ENCODE measurements at places on chromosomes 12 and 14.

- no peak for DNase-seq
- H3K36me3 ChIP-seq: peaks cover 12% of the 10 kb centered on the region
- H3K4me3 ChIP-seq: no peak overlapping the region
- no peaks in the 10 kb centered on the region for H3K4me1 ChIP-seq
These were observed 45.6 kb downstream of the SPTLC2 start for GRCh38 chr14:77570706-77571268.

- no peaks in the 10 kb centered on the region for H3K36me3 ChIP-seq
- H3K4me1 ChIP-seq: no peaks in the 10 kb centered on the region
- H3K4me3 ChIP-seq: no peak overlapping the region
- no peak overlapping the region for H3K27ac ChIP-seq
- H3K27me3 ChIP-seq: no peaks in the 10 kb centered on the region
These were observed 64.8 kb upstream of the BDKRB2 start for GRCh38 chr14:96139879-96140278.

DNA sequence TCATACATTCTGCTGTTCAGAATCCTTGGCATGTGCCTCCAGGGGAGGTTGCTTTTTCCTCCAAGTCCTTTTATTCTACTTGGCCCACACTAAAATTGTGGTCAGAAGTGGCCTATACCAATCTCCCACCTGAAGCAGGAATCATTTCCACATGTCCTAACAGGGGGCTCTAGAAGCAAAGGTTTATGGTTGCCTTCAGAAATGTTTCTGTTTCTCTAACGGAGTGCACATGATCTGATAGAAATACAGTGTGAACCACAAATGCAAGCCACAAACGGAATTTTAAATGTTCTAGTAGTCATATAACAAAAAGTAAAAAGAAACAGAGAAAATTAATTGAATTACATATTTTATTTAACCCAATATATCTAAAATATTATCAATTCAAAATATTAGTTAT is 4.0 kb downstream of the PTGER2 start:
- H3K4me1 ChIP-seq: peaks cover 15% of the 10 kb centered on the region
- H3K36me3 ChIP-seq: no peaks in the 10 kb centered on the region
- no peak overlapping the region for H3K27ac ChIP-seq

- no peaks in the 10 kb centered on the region for H3K36me3 ChIP-seq
- H3K27me3 ChIP-seq: no peaks in the 10 kb centered on the region
- H3K4me3 ChIP-seq: no peak overlapping the region
- DNase-seq: no peak
- no peaks in the 10 kb centered on the region for H3K4me1 ChIP-seq
These were observed 3.1 kb downstream of the MUCL1 start for GRCh38 chr12:54857406-54857805.

DNA sequence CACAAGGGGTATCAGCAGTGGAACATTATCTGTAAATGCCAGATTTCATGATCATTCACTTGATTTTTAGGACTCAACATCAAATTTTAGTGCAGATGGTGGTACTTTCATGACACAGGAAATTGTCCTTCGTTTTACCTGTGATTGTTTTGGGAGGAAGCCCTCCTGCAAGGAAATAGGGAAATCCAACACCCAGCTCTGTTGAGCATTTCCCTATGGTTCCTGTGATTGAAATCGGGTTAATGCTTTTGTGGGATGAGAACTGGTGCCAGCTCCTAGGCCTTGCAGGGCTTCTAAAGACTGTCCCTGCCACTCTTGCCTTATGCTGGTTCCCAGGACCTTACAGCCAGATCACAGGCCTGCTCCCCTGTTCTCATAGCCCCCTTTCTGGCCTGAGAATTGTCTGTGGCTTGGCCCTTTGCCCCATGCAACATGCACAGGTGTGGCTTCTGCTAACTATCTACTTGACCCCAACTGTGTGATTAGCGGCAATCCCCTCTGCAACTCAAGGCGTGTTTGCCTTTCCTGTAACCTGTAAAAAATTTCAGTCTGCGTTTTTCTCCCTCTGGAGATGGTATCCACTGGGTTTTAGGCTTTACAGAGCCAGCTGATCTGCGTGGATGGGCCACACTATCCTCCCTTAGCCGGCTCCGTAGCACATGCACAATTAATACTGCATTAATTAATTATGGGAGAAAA is 112.5 kb downstream of the ETV6 start:
- no peaks in the 10 kb centered on the region for H3K27me3 ChIP-seq
- H3K4me3 ChIP-seq: no peak overlapping the region
- H3K36me3 ChIP-seq: peaks cover 61% of the 10 kb centered on the region
- H3K4me1 ChIP-seq: peaks cover 88% of the 10 kb centered on the region
- H3K27ac ChIP-seq: peak overlapping the region; percentile 74

- no peak overlapping the region for H3K4me3 ChIP-seq
- H3K27ac ChIP-seq: no peak overlapping the region
- H3K36me3 ChIP-seq: no peaks in the 10 kb centered on the region
- H3K27me3 ChIP-seq: no peaks in the 10 kb centered on the region
These were observed 31.4 kb downstream of the VWF start for GRCh38 chr12:6092784-6093722.

- DNase-seq: no peak
- no peaks in the 10 kb centered on the region for H3K27me3 ChIP-seq
- H3K36me3 ChIP-seq: no peaks in the 10 kb centered on the region
- H3K4me3 ChIP-seq: no peak overlapping the region
- H3K27ac ChIP-seq: no peak overlapping the region
These were observed 230.1 kb downstream of the ANO6 start for GRCh38 chr12:45446013-45446412.

DNA sequence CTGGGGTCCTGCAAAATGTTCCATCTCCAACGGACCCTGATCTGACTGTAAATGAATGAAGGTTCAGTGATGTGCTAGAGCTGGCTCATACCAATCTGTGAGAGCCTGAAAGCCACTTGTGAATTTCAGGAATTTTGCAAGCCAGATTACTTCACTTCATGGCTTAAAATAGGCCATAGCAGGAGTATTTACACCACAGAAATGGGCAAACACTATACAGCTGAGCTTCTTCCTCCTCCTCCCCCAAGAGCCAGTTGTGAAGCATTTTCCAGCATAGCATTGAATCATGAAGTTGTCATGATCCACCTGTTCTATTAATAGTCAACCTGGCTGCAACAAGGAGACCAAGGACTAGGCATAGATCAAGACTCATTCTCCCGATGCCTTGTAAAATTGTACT is 141.3 kb upstream of the RASSF8 start:
- no peaks in the 10 kb centered on the region for H3K27me3 ChIP-seq
- DNase-seq: no peak
- H3K4me1 ChIP-seq: no peaks in the 10 kb centered on the region
- no peak overlapping the region for H3K4me3 ChIP-seq
- no peaks in the 10 kb centered on the region for H3K36me3 ChIP-seq

- no peaks in the 10 kb centered on the region for H3K36me3 ChIP-seq
- no peak overlapping the region for H3K4me3 ChIP-seq
- H3K27me3 ChIP-seq: no peaks in the 10 kb centered on the region
- peaks cover 14% of the 10 kb centered on the region for H3K4me1 ChIP-seq
- no peak overlapping the region for H3K27ac ChIP-seq
These were observed 20.3 kb upstream of the EMP1 start for GRCh38 chr12:13176256-13176655.

GRCh38 chr12:3622021-3622821 is 130.7 kb downstream of the CRACR2A start:
- no peak overlapping the region for H3K27ac ChIP-seq
- H3K4me1 ChIP-seq: peaks cover 3% of the 10 kb centered on the region
- DNase-seq: no peak
- peaks cover 16% of the 10 kb centered on the region for H3K36me3 ChIP-seq
- H3K27me3 ChIP-seq: no peaks in the 10 kb centered on the region

- no peak overlapping the region for H3K4me3 ChIP-seq
- H3K36me3 ChIP-seq: no peaks in the 10 kb centered on the region
- no peaks in the 10 kb centered on the region for H3K4me1 ChIP-seq
- H3K27ac ChIP-seq: no peak overlapping the region
- no peaks in the 10 kb centered on the region for H3K27me3 ChIP-seq
These were observed 141.2 kb downstream of the PPFIA2 start for GRCh38 chr12:81617915-81618314.

DNA sequence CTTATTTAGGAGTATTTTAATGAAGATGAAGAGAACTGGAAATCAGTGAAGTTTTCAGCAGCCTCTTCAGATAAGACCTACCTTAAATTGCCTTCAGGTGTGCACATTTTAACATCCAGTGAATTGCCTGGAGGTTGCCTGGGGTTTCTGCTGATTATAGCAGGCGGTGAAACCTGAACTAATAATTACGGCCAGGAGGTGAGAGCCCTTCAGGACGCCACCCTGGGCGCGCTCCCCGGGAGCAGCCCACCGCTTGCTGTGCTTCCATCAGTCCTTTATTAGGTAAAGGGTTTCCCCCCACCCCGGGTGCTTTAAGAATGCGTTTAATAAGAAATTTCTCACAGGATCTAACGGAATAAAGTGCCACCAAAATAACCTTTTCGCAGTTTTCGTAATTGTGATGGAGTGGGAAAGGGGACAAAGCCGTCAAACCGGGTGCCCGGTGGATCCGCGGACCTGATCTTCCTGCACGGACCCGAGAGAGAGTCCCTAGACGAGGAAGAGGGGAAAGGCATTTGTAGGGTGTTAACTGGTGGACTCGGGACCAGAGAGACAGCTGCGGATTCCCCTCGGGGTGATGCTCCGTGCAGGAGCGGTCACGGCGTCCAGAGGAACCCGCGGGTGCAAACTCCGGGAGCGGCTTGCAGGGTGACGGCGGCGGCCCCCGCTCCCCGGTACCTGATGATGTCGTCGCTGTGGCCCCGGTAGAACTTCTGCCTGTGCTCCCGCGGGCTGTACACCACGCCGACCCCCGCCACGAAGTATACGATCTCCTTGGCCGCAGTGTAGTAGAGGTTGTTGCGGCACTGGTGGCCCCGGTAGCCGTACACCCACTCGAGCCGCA is 902 bp downstream of the EML5 start:
- H3K4me3 ChIP-seq: peak overlapping the region; percentile 55
- H3K27me3 ChIP-seq: peaks cover 19% of the 10 kb centered on the region
- H3K4me1 ChIP-seq: peaks cover 12% of the 10 kb centered on the region
- H3K27ac ChIP-seq: no peak overlapping the region
- DNase-seq: no peak

- H3K27me3 ChIP-seq: no peaks in the 10 kb centered on the region
- H3K36me3 ChIP-seq: no peaks in the 10 kb centered on the region
- no peaks in the 10 kb centered on the region for H3K4me1 ChIP-seq
- no peak overlapping the region for H3K27ac ChIP-seq
- no peak for DNase-seq
- no peak overlapping the region for H3K4me3 ChIP-seq
These were observed 49.6 kb upstream of the RASSF3 start for GRCh38 chr12:64560396-64561301.

DNA sequence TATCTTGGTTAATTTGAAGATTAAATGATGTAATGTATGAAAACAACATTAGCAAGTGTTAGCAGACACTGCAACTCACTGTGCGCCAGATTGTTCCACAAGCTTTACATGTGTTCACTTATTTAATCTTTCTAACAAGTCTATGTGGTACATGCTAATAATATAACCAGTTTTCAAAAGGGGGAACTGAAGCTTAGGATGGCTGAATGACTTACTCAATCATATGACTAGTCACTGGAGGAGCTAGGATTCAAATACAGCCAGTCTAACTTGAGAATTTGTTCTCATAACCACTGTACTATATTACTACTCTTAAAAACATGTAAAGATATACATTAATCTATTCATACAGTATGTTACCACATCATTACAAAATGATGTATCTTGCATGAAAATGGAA is 60.5 kb upstream of the LRIG3 start:
- H3K4me1 ChIP-seq: no peaks in the 10 kb centered on the region
- no peaks in the 10 kb centered on the region for H3K27me3 ChIP-seq
- H3K27ac ChIP-seq: no peak overlapping the region
- DNase-seq: no peak
- no peaks in the 10 kb centered on the region for H3K36me3 ChIP-seq

DNA sequence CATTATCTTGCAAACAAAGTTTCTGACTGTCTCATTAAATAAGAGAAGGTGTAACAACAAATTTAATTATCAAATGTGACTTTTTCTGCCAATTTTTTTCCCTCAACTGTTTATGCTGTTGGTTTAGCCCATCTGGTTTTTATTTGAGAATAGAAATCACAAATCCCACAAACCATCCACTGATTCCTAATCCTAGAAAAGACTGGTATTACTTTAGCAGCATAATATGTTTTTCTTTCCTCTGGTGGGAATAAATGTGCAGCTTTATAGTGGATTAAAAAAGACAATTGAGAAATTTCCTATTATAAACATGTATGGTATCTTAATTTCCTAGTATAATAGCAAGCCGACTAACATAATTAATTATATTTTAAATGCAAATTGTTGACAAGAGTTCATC is 257.9 kb upstream of the FOXN3 start:
- DNase-seq: no peak
- H3K4me3 ChIP-seq: no peak overlapping the region
- peaks cover 13% of the 10 kb centered on the region for H3K4me1 ChIP-seq
- H3K36me3 ChIP-seq: no peaks in the 10 kb centered on the region

DNA sequence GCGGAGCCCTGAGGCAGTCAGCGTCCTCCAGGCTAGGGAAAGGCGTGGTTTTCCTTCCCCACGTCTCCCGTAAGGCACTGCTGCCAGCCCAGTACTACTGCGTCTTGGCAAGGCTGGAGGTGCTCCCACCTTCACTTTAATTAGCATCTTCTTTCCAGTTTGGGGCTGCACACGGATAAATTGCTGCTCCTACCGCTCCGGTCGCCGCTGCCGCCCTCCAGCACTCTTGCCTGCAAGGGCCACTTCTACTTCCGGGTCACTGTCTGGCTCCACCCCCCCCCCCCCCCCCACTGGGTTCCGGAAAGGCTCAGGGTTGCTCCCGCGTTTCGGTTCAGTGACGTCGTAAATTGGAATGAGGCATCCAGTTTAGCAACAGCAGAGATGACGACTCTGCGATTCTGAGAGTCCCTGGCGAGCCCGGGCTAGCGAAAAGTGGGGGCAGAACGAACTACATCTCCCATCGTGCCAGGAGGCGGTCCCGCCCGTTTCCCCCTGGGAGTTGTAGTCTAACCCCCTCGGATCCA is at the start of gene NEDD8:
Gene NEDD8 (minus strand): TSS at position 247 of the 524 bp plus-strand sequence. CDS start 100 bp downstream, at position 147.
- peaks cover 18% of the 10 kb centered on the region for H3K36me3 ChIP-seq
- H3K27me3 ChIP-seq: no peaks in the 10 kb centered on the region
- H3K4me1 ChIP-seq: peaks cover 14% of the 10 kb centered on the region

GRCh38 chr12:10358131-10358530 is 31.7 kb downstream of the KLRK1 start:
- H3K4me3 ChIP-seq: no peak overlapping the region
- no peaks in the 10 kb centered on the region for H3K36me3 ChIP-seq
- H3K27me3 ChIP-seq: no peaks in the 10 kb centered on the region
- H3K4me1 ChIP-seq: peaks cover 8% of the 10 kb centered on the region
